ENCODE measurements at places on chromosomes 2 and 18. TPM values are rescaled to one million over a fixed set of nuclear protein-coding genes. Genes with fewer than 3 reads are reported as not detected.

DNA sequence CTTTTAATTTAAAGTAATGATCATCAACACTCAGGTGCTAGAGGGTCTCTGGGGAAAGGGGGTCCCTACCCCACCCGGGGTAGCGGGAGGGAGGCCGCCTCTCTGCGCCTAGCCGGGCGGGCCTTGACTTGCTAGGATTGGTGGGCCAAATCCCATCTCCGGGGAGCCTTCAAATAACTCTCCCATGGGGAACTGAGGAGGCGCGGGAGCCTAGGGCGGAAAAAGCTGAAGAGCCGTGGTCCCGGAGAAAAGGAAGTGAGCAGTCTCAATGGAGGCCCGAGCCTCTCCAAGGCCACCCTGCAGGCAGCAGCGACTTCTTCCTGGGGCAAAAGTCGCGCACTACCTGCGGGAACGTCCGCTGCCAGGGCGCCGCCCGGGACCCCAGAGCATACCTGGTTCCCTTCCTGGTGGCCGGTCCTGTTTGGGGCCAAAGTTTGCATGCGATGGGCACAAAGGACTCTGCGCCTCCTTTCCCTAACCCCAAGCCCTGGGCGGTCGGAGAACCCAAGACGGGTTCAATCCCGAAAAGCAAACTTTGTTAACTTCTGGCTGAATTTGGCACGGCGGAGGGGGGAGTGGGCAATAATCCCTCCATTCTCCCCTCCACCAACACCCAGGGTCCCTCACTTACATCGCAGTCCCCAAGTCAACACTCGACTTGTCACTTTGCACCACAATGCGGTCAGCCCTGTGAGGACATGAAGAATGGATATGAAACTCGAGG is 13.6 kb downstream of the EN1 start:
- no peak for DNase-seq

GRCh38 chr2:74206180-74206688 is 7.8 kb downstream of the MTHFD2 start:
- peak; percentile 25 for DNase-seq

Gene UGT1A4
- not detected for total RNA-seq

Gene MAB21L4
- total RNA-seq, result not detected

Gene CPO
- not detected for total RNA-seq

- DNase-seq, result no peak
Observed at GRCh38 chr2:35365859-35366258, 989.7 kb upstream of the CRIM1 start.

DNA sequence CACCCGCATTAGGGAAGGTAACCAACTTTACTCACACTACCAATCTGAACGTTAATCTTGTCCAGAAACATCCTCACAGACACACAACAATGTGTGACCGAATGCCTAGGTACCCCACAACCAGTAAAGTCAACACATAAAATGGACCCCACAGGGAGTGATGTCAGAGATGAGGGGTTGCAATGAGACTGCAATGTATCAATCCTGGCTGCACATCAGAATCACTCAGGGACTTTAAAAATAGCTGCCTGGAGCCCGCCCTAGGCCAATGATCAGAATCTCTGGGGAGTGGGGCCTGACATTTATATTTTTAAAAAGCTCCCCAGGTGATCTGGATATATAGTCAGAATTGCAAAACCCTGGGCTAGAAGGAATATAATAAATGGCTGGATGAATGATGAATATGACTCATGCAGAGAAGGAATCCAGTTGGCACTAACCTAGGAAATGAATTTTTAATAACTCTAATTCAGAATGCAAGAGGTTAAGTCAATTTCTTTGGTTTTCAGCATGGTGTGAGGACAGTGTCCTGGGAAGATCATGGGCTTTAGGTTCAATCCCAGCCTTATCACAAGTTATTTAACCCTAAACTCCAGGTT is 92.8 kb downstream of the COLEC12 start:
- DNase-seq, result no peak

DNA sequence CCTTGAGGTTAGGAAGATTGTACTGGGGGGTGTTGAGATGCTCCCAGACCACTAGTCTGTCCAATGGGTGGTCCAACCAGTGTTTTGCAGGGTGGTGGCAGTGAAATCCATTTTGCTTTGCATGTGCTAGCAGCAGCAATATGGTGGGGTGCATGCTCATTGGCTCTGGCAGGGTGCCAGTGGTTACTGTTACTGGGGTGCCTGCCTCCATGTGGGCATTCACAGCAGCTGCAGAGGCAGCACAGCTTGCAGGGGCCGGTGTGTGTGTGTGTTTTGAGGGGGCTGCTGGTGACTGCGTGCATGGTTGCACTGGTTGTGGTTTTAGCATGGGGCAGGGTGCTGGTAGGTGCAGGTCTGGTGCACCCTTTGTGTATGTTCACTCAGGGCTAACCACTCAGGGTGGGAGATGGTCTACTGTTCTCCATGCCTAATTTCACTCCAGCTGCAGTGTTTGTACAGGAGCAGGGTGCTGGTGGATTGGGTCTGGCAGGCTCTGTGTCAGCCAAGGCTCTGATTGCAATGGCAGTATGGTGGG is 265.4 kb downstream of the NUP35 start:
- no peak for DNase-seq

DNA sequence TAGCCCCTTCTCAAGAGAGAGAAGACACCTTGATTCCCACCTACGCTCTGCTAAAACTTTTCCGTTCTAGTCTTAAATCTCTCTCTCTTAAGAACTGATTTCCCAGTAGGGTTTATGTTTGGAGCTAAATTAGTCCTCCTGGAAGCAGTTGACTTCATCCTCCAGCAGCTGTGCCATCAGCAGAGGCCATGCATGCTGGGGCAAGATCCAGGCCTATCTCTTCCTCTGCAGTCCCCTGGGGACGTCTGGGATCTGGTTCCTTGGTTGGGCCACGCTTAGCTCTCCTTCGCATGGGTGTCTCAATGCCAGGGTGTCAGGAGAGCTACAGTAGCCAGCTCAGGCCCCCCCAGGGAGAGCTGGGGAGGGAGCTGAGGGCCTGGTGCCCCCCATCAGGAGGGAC is 49.7 kb downstream of the HPCAL1 start:
- no peak for DNase-seq

- DNase-seq, result no peak
Observed at GRCh38 chr18:3061581-3062312, 48.8 kb upstream of the LPIN2 start.

DNA sequence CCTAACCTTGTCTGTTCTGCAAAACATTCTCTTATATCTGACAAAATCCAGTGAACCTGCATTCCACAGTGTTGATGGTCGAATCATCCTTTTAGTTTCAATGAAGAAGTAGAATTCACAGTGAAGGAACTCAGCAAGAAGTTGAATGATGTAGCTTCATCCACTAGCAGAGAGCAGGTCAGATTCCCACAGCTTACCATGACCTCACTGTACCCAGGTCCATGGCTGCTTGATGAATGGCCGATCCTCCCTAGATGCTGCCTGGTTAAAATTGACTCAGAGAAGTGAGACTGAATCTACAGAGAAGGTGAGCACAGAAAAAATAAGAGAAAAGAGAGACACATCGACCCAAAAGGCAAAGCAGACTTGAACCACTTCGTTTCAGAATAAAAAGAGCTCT is 906.0 kb upstream of the CHAC2 start:
- no peak for DNase-seq

DNA sequence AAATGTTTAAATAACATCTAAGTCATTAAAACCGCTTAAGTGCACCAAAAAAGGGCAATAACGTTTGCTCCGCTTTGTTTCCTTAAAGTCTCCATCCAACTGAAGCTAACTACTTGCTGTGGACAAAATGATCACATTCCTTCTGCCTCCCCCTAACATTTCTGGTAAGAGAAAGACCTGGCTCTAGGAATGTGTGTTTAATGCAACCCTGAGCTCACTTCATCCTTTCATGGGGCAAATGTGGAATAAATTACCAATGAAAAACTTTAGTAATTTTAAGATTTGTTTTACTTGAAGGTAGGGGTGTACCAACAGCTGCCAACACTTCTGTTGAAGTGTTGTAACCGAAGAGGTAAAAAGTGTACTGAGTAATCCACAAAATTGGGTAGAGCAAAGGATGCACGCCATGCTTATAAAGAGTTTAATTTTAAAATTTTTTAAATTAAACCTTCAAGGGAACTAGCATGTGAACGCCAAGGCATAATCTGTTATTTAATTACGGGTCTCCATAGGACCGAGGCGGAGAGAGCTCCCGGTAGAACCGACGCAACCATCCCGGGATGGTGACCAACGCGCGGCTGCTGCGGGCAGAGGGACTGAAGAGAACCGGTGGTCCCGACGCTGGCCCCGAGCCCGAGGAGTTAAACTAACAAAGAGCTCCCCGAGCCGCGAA is 1.1 kb downstream of the HNRNPLL start:
- DNase-seq, result no peak

GRCh38 chr18:3451989-3452749 is 2.2 kb downstream of the TGIF1 start:
- peak; percentile 55 for DNase-seq

GRCh38 chr2:101580528-101580927 is 105.6 kb upstream of the RFX8 start:
- no peak for DNase-seq

Gene SLC11A1
- total RNA-seq, result 40.2 TPM

Gene BARD1
- total RNA-seq, result 11.1 TPM

DNA sequence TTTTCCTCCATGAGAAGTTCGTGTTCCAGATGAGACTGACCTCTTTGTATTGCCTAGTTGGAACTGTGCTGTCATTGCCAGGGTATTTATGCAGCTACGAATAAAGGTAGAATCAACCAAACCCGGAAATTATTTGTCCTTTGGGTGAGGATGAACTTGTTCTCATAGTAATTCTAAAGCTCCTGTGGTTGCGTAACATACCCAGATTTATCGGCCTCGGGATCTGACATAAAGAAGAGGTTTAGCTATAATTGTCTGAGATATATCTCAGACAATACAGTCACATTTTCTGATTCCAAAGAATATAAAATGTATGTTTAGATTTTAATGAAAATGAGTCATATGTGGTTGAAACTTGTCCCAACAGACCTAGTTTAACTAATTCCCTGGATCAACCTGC is 628.7 kb upstream of the LINC00305 start:
- DNase-seq, result no peak

GRCh38 chr2:28995765-28996750 is 15.0 kb downstream of the TOGARAM2 start:
- DNase-seq, result no peak

Gene SP5
- 9.2 TPM for total RNA-seq

- no peak for DNase-seq
Observed at GRCh38 chr2:145258903-145259579, 739.1 kb upstream of the ZEB2 start.

Gene TWIST2
- 101 TPM for total RNA-seq

Gene TFPI
- total RNA-seq, result 110 TPM

DNA sequence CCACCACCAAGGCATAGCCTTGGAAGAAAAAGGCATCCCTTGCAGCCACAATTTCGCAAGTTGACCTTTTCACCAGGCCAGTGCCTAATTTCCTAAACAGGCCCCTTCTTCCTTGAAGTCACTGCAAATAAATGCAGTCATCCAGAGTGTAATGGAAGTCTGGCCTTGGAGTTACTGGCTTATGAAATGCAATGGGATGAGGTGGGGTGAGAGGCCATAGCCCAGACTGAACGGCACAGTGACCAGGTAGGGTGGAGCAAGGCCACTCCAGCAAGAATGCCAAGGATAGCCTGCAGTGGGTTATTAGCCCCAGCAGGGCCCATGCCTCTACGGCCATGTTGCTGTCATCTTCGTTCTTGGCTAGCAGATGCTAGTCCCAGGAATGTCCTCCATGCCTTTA is 68.4 kb downstream of the BCL11A start:
- no peak for DNase-seq

DNA sequence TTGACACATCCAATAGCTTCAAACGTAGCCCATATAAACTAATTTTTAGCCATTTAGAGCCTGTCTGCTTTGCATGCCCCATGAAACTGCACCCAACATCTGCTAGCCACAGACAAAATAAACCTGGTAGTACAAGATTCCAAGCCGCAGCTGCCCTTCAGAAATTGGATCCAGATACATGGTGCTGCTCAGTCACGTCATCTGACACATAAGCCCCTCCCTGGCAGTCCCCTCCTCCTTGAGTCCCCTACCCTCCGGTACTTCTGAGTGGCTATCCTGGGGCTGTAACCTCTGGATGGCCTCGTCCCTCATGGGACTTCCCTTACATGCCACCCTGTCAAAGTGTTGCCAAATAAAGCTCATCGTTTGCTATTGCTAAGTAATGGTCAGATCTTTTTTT is 33.8 kb downstream of the PROC start:
- DNase-seq, result no peak

GRCh38 chr2:62774555-62775366 is 69.2 kb downstream of the EHBP1 start:
- peak; percentile 74 for DNase-seq

DNA sequence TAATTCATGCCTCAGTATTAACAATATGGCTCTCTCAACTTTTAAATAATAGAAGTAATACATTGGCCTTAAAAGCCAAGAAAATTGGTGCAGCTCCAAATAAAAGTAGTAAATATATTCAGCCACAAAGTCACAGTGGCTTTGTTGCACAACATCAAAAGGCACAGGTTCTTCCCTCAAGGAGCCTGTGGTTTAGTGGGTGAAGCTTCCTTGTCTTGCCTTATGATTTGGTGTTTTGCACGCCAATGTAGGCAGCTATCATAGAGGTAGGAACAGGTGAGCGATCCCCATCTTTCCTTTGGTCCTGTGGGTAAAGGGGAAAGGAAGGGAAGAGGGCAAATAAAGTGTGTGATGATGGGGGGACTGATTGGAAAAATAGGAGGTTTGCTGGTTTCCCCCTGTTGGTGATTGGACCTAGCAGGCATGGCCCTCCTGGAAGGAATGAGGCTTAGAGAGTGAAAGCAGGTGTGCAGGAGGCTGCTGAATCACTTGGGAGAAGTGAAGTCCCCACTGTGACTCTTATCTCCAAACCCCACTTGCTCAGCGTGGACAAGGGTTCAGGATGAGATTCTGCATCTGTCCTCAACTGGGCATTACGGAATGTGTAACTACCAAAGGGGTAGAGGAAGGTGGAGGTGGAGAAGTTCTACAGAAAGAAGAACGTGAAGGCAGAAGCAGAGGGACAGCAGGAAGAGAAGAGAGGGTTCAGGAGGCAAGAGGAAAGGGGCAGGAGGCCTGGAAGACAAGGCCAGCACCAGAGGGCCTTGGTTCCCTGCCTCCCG is 20.1 kb upstream of the TNP1 start:
- DNase-seq, result no peak

GRCh38 chr18:34734056-34734455 is 24.0 kb downstream of the DTNA start:
- no peak for DNase-seq

- no peak for DNase-seq
Observed at GRCh38 chr2:9356261-9356660, 67.1 kb downstream of the ITGB1BP1 start.

GRCh38 chr18:74356959-74357358 is 41.3 kb downstream of the C18orf63 start:
- DNase-seq, result no peak

- no peak for DNase-seq
Observed at GRCh38 chr2:166384774-166385173, 9.0 kb upstream of the SCN9A start.

- peak; percentile 42 for DNase-seq
Observed at GRCh38 chr2:217166241-217166850, 306.5 kb upstream of the TNP1 start.

- DNase-seq, result no peak
Observed at GRCh38 chr2:241358470-241358869, 2.4 kb downstream of the FARP2 start.

Data from tibial nerve (tissue), 4 donors.